ENCODE measurements at places on chromosomes 3 and 15. TPM values are rescaled to one million over a fixed set of nuclear protein-coding genes. Genes with fewer than 3 reads are reported as not detected.

The TNFAIP8L3 gene
- not detected for total RNA-seq

The RAB7A gene
- total RNA-seq, result 168 TPM

The CXCR6 gene
- total RNA-seq, result 0.27 TPM

The PLA2G4E gene
- not detected for total RNA-seq

The ATP11B gene
- total RNA-seq, result 29.8 TPM

The PRSS50 gene
- total RNA-seq, result not detected

The VWA5B2 gene
- 0.20 TPM for total RNA-seq

The PAK6 gene
- 1.8 TPM for total RNA-seq

The GOLGA6B gene
- not detected for total RNA-seq

The AMT gene
- total RNA-seq, result 0.14 TPM

The DPPA4 gene
- total RNA-seq, result not detected

The OSTN gene
- not detected for total RNA-seq

The GPR62 gene
- not detected for total RNA-seq

The CPLX3 gene
- not detected for total RNA-seq

The PODXL2 gene
- total RNA-seq, result 46.6 TPM

The TRIM59 gene
- 0.06 TPM for total RNA-seq

The AMIGO3 gene
- total RNA-seq, result 2.2 TPM

The ZNF385D gene
- total RNA-seq, result under 0.01 TPM

The TMEM45A gene
- total RNA-seq, result 4.7 TPM

The GRIP2 gene
- 1.1 TPM for total RNA-seq

The RBPMS2 gene
- 0.12 TPM for total RNA-seq

The IRAK2 gene
- total RNA-seq, result 2.4 TPM

The CCR1 gene
- 16.2 TPM for total RNA-seq

The SNTN gene
- total RNA-seq, result not detected

The CCR9 gene
- not detected for total RNA-seq

The NCK1 gene
- total RNA-seq, result 24.5 TPM

The FRG2C gene
- total RNA-seq, result not detected

The NR1I2 gene
- not detected for total RNA-seq

The RGMA gene
- total RNA-seq, result 2.6 TPM

The WDR82 gene
- 115 TPM for total RNA-seq

The CCR2 gene
- not detected for total RNA-seq

The ADGRG7 gene
- total RNA-seq, result not detected

The ITIH4 gene
- 0.68 TPM for total RNA-seq

The PIGZ gene
- total RNA-seq, result not detected

The GP5 gene
- not detected for total RNA-seq

The MYO9A gene
- 21.1 TPM for total RNA-seq

The SLC6A20 gene
- 5.0 TPM for total RNA-seq

The SLC26A6 gene
- 51.0 TPM for total RNA-seq

The CCR8 gene
- total RNA-seq, result not detected

The TM2D3 gene
- 21.9 TPM for total RNA-seq

The MAP2K1 gene
- 13.9 TPM for total RNA-seq

The PLXND1 gene
- 54.7 TPM for total RNA-seq

The FBXL2 gene
- 23.2 TPM for total RNA-seq
